ENCODE measurements at places on chromosomes 2 and 18. TPM values are rescaled to one million over a fixed set of nuclear protein-coding genes. Genes with fewer than 3 reads are reported as not detected.

Gene SERPINB13
- total RNA-seq: not detected

Gene MYCN
- total RNA-seq: 0.32 TPM

Gene NAPG
- 23.2 TPM for total RNA-seq

Gene SLC5A7
- not detected for total RNA-seq

Gene STPG4
- total RNA-seq: 0.32 TPM

Gene CYP27A1
- 28.8 TPM for total RNA-seq

Gene SMAD7
- total RNA-seq: 17.4 TPM
